ENCODE measurements at places on chromosomes 3 and 15.

DNA sequence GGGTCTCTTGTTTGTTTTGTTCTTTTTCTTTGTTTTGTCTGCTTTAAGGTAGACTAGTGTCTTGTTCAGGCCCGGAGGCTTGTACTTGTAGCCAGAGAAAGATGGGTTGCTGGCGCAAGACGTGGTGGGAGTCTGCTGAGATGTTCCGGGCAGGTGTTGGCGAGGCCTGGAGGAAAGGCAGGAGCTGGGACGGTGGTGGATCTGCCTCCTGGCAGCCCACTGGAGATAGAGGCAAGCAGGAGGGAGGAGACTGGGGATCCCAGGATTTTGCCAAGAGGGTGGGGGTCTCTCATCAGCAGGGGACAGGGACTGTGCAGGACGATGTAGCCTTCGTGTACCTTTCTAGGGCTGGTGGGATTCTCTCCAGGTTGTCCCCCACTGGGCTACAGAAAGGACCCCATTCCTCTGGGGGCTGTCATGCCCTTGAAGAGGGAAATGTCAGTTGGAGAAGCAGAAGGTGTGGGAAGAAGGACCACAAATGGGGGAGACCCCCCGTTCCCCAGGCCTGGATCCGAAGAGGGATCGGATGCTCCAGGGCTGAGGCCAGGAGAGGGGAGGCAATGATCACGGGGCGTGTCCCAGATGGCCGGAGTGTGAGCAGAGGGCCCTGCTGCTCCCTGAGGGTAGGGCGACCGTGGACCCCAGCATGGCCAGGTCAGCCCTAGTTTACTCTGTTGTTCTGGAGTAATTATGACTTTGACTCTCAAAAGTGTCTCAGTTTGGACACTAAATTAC is 7.0 kb downstream of the CHAC1 start:
- DNase-seq = no peak

DNA sequence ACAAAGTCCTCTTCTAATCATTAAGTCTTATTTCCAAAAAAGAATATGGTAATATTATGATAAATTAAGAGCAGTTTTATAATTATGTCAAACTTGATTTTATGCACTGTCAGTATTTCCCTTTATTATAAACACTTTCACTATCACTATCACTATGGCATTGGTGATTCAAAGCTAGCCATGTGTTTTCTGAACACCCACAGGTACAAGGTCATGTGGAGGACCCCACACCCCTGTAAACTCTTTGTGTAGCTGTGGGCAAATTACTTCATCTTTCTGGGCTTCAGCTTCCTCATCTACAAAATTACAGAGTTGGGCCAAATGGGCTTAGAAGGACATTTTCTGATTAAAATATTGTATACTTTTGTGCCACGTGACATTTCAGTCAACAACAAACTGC is 41.7 kb downstream of the FBXL22 start:
- peak; percentile 11 for DNase-seq

- no peak for DNase-seq
These were observed 219.4 kb downstream of the STAG1 start for GRCh38 chr3:136532766-136533165.

GRCh38 chr3:36546226-36546625 is 165.9 kb downstream of the STAC start:
- DNase-seq = no peak

- no peak for DNase-seq
These were observed 134.7 kb upstream of the TSC22D2 start for GRCh38 chr3:150273396-150273795.

GRCh38 chr3:154139996-154140436 is 18.8 kb downstream of the ARHGEF26 start:
- no peak for DNase-seq

DNA sequence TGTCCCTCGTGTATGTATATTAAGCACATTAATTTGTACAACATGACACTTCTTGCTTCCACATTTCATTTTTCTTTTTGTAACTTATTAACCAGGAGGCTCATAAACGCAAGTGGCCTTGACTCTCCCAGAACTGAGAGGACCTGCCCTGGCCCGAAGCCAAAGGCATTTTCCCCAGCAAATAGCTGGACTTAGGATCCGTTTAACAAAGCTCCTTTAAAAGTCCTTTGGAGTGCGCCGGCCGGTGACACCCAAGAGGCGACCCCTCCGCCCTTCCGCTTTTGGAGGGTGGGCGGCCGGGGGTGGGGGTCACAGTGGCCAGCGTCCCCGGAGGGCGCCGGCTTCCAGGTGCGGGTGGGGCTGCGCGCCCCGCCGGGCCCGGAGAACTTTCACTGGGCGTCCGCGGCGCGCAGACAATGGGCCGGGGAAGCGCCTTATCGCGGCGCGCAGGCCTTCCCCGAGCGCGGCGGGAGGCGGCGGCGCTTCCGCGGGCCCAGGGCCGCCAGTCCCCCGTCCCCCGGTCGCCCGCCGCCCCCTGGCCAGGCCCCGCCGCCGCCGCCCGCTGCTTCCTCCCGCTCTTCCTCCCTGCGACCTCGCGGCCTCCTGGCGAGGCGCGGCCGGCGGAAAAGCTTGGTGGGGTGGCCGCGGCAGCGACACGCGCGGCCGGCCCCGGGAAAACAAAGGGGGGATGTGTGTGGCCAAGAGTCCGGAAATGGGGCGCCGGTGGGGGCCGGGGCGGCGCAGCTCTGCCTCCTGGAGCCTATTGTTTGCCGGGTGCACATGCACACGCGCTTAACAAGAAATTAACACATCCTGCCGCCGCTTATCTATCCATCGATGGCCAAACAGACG is 613.4 kb downstream of the MCTP2 start:
- DNase-seq = no peak

DNA sequence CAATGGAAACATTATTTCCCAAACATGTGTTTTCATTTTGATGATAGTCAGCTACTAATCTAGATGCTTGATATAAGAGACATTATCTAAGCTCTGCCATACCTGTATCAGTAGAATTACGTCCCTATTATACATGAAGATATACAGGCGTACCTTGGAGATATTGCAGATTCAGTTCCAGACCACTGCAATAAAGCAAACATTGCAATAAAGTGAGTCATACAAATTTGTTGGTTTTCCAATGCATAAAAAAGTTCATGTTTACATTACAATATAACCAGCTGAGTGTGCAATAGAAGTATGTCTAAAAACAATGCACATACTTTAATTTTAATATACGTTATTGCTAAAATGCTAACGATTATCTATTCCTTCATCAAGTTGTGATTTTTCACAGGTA is 236.0 kb upstream of the ZNF717 start:
- no peak for DNase-seq

DNA sequence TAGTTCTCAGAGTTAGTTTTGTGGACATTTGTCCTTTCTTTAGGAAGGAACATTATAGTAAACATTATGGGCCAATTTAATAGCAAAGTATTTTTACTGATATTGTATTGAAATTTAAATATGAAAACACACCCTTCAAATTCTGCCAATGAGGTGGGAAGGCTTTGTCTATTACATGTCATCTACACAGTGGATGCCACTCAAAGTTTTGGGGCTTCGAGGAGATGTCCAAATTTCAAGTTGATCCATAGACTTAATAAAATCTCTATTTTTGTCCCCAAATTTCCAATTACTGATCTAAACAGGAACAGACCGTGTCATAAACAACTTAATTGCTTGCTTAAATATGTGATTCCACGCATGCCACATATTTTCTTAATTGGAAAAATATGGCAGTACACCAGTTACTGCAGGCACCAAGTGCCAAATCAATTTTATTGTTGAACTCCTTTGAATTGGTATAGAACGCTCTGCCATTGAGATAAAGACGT is 1.7 kb downstream of the SHOX2 start:
- no peak for DNase-seq

GRCh38 chr3:192864941-192865340 is 52.7 kb downstream of the MB21D2 start:
- DNase-seq = no peak

GRCh38 chr3:153334558-153334957 is 172.5 kb downstream of the RAP2B start:
- DNase-seq = no peak

GRCh38 chr3:191980443-191980842 is 519.5 kb downstream of the PYDC2 start:
- no peak for DNase-seq

- no peak for DNase-seq
These were observed 57.6 kb upstream of the MEX3B start for GRCh38 chr15:82103468-82103867.

DNA sequence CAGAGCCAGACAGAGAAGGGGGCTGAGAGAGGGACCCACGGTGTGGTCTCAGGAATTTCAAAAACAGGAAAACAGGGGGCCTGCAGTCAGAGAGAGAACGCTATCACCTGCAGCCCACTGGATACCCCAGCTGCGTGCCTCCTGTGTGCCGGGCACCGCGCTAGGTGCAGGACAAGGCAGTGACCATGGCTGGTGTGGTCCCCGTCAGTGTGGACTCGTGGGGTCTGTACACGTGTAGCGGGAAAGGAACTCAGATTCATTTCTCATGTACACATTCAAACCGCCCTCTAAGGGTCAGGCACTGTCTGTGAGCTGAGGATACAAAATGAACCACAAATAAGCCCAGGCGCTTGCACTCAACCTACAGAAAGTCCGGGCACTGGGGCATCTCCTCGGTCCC is 20.9 kb downstream of the SSUH2 start:
- DNase-seq = no peak

DNA sequence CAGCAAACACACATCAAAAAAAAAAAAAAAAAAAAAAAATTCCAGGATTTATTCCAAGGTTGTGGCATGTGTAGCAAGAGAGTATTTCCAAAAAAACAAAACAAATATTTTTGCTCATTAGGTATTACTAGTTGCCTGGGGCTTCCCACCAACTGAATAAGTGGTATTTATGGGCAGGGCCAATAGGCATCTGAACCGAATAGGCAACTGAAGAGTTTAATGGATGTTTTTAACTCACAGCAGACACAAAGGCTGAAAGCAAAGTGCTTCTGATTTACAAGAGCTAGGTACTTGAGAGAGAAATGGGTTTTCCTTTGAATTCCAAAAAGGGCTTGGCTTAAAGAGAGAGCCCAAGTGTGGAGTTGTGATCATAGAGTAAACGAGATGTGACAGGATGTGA is 21.4 kb downstream of the EIF4E3 start:
- no peak for DNase-seq

Data from activated CD4-positive, alpha-beta T cell treated with anti-CD3 and anti-CD28 coated beads, Interleukin-2, Interleukin-4, amounts not matched to agents 100 ng/mL and 50 ng/mL, durations not matched to agents 16 hours and 8 hours (primary cell).